ENCODE measurements at places on chromosomes 4 and X. TPM values are rescaled to one million over a fixed set of nuclear protein-coding genes. Genes with fewer than 3 reads are reported as not detected.

Gene RS1
- total RNA-seq, result not detected

Gene FHDC1
- total RNA-seq, result 0.21 TPM

Gene RASGEF1B
- not detected for total RNA-seq

DNA sequence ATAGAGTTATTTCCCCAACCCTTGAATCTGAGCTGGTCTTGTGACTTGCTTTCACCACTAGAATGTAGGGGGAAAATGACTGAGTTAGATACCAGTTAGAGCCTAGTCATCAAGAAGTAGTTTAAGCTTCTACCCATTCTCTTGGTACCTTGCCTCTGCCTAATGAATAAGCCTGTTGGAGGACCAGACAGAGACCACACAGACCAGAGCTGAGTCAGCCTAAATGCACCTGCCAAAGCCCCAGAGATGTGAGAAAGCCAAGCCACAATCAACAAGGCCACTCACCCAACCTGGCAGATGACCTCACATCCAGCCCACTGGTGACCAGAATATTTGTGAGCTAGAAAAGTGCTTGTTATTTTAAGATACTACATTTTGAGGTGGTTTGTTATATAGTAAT lies 85.2 kb upstream of the DCLK2 start:
- H3K4me1 ChIP-seq, result peaks cover 7% of the 10 kb centered on the region
- no peaks in the 10 kb centered on the region for H3K27me3 ChIP-seq
- no peaks in the 10 kb centered on the region for H3K36me3 ChIP-seq
- no peak for DNase-seq
- H3K4me3 ChIP-seq, result no peak overlapping the region
- no peak overlapping the region for H3K27ac ChIP-seq

GRCh38 chrX:131729295-131729694 lies 185.4 kb downstream of the OR13H1 start:
- H3K27ac ChIP-seq, result peak overlapping the region; percentile 98
- no peaks in the 10 kb centered on the region for H3K36me3 ChIP-seq
- no peaks in the 10 kb centered on the region for H3K27me3 ChIP-seq
- H3K4me3 ChIP-seq, result peak overlapping the region; percentile 56

GRCh38 chr4:127196655-127197352 lies 436.0 kb upstream of the INTU start:
- H3K4me3 ChIP-seq, result no peak overlapping the region
- H3K4me1 ChIP-seq, result no peaks in the 10 kb centered on the region
- no peaks in the 10 kb centered on the region for H3K27me3 ChIP-seq
- no peaks in the 10 kb centered on the region for H3K36me3 ChIP-seq

Gene FAAH2
- 0.10 TPM for total RNA-seq

Gene UGT2A1
- total RNA-seq, result not detected

Data from Panc1 (cell line).